Stimulated activated CD8-positive, alpha-beta memory T cell treated with anti-CD3 and anti-CD28 coated beads, Interleukin-4, amount 100 ng/mL, for 48 hours (primary cell): ENCODE measurements at places on chromosomes 7 and 10.

DNA sequence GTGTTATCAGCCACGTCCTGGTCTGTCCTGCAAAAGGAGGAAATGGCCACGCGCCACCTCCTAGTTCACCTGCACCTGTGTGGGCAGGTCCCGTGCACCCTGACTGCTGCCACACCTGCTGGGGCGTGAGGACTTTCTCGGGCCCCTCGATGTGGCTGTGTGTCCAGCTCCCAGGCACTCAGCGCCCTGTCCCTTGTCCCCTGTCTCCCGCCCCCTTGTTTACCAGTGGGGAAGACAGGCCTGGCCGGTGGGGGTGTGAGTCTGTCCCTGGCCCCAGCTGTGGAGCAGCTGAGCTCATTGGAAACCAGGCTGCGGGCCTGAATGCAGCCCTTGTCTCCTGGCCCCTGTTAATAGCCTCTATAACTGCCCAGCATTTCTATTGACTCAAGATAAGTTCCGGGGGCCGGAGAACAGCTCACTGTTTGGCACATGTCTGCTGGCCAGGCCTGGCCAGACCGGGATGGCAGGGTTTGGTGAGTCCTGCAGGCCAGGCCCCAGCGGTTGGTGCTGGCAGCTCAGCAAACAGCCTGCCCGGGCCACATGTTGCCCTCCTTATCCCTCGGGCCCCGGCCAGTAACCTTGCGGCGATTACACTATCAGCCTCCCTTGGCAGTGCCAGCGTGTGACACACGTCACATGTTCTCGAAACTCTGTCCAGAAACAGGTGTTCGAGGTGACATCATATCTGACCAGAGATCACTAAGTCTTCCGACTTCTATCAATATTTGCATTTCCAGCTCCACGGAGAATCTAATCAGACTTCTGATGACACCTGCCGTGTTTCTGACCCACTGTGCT, 52.1 kb downstream of the FOXL3 start:
- DNase-seq = no peak

GRCh38 chr10:116798859-116799258, 50.4 kb upstream of the ENO4 start:
- DNase-seq = no peak

GRCh38 chr7:131189488-131189887, 138.2 kb upstream of the MKLN1 start:
- no peak for DNase-seq

- DNase-seq = no peak
Measured at GRCh38 chr10:99369551-99369950, 40.4 kb downstream of the CNNM1 start.

DNA sequence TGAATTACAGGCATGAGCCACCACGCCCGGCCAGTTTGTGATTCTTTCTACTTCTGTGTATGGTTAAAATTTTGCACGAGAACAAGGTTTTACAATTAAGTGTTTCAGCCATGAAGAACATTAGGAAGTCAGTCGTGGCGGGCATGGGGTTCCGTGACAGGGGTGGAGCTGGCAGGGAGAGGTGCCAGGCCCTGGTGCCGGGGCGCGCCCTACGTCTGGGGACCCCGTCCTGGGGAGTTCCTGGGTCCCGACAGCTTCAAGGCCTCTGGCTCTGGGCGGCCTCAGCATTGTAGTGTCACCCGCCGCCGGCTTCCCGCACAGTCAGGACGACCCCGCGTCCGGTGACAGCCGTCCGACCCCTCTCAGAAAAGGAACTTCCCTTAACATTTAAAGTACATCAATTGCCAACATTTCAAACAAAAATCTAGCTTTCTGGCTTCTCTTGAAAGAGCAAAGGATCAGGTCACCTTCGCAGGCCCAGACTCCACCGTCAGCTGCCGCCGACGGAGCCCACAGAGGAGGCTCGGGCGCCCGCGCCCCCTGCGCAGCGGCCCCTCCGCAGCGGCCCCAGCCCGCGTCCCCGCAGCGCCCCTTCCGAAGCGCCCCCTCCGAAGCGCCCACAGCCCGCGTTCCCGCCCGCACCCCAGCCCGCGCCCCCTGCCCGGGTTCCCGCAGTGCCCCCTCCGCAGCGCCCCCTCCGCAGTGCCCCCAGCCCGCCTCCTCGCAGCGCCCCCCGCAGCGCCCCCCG, 23.2 kb upstream of the MKI67 start:
- DNase-seq = no peak

- no peak for DNase-seq
Measured at GRCh38 chr7:135275971-135276580, 42.4 kb downstream of the STRA8 start.

DNA sequence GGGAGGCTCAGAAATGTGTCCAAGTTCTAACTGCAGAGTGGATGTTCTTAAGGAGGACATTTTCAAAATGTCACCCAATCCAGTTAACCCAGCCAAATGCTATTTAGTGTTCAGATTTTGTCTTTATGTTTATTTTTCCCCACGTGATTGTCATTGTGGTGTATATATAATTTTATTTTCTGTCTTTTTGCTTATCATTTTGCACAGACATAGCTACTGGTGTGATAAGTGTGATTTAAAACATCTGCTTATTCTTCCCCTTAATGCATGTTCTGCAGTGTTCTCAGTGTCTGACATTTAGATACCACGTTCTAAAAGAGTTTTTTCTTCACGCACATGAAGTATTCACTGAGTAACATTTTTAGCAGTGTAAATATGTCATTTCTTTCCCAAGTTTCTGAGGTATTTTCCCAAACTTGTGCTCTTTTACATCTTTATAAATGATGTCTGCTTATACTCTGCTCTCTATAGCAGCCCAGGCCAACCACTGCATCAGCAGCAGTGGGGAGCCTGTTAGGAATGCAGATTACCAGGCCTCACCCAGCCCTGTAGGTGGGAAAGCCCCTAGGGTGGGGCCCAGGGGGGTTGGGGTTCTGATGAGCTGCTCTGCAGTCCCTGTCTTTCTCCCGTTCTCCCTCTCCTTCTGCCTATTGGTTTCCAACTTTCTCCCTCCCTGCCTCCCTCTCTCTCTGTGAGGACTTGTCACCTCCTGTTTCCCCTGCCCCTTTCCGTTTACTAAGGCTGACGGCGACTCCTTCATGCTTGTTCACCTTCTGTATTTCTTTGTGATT, 20.8 kb downstream of the ADCY1 start:
- DNase-seq = no peak

DNA sequence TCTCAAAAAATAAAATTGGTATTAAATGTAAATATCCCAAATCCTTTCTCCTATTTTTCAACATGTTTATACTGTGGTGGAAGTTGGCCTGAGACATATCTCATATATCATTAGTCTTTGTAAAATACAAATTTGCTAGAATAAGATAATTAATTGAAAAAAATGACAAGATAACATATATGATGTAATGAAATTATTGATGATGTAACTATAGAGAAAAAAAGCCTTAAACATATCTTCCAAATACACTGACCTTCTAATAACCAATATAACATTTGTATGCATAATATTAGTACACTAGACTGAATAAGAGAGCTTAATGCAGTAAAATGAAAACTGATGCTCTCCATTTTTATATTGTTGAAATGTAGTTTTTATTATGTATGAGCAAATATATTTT, 104.3 kb downstream of the PRKG1 start:
- DNase-seq = no peak

DNA sequence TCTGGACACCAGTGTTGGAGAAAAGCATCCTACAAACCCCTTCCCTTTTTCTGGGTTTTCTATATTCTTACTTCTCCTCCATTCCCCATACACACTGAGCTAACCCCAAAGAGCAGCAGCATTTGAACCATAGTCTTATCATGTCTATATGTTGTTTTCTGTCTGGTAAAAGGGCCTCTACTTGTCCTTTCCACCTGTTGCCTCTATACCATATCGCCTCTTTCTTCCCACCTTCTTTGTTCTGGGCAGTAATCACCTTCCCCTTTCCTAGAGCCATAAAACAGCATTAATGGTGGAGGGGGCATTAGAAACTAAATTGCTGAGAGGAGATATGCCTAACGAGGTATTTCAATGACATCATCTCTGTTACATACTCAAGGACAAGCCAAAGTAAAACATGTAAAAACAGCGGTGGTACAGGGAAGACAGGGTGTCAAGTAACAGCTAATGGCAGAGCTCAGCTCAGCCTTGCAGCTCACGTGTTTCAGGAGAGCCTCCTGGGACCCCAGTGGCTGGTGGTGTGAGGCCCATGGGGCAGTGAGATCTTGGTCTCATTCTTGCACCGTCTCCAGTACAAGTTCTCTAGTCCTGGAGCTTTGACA, 20.6 kb downstream of the NPY start:
- no peak for DNase-seq

DNA sequence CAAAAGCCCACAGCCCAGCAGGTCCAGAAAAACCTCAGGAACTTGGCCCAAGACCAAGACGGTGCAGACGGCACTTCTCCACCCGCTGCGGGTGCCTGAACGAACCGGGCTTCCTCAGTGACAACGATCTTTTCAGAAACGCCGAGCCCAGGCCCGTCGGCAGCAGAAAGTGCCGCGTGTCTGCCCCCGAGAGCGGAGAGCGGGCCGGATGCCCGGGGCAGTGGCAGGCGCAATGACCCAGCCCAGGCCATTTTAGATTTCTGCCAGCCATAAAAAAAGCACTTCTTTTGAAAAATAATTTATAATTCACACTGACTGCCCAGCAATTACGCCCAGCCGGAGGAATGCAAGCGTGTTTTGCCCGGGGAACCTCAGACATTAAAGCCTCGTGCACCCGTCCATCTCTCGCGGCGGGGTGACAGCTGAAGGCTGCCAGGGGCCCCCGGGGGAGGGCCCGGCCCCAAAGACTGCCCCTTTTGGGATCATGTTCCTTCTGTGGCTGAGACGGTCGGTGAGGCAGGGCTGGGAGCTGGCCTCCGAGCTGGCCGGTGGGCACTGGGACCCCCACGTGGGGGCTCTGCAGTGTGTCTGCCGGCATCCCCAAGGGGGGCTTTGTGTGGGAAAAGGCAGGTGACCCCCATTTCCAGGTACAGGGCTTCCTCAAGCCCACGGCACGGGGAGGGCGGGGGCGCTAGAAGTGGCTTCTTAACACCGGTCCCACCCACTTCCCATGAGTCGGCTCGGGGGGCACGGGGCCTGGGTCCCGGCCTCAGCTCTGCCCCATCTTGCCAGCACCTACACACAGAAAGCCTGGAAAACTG, 71.3 kb upstream of the PDGFA start:
- DNase-seq = no peak

- no peak for DNase-seq
Measured at GRCh38 chr10:44572146-44572545, 187.2 kb upstream of the CXCL12 start.

- DNase-seq = no peak
Measured at GRCh38 chr10:67837541-67838314, at the start of gene DNAJC12. DNAJC12 (minus strand) TSS chr10:67838188; CDS start chr10:67838011, 177 bp downstream.

DNA sequence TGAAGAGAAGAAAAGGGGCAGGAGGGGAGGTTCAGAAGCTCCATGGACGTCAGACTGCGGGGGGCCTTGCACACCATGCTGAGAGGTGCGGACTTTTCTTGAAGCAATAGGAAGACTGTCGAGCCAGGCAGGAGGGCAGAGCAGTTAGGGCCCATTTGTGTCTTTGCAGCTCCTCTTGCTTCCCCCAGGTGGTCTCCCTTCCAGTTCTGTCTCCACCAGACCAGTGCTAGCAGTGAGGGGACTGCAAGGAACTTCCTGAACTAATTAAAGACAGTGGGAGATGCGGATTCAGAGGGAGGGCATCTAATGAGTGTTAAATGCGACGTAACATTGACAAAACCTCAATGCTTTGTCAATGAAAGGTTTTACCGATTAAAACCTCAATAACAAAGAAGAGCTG, 225.4 kb downstream of the USP6NL start:
- DNase-seq = no peak

- no peak for DNase-seq
Measured at GRCh38 chr10:52318822-52319464, 4.9 kb downstream of the DKK1 start.

DNA sequence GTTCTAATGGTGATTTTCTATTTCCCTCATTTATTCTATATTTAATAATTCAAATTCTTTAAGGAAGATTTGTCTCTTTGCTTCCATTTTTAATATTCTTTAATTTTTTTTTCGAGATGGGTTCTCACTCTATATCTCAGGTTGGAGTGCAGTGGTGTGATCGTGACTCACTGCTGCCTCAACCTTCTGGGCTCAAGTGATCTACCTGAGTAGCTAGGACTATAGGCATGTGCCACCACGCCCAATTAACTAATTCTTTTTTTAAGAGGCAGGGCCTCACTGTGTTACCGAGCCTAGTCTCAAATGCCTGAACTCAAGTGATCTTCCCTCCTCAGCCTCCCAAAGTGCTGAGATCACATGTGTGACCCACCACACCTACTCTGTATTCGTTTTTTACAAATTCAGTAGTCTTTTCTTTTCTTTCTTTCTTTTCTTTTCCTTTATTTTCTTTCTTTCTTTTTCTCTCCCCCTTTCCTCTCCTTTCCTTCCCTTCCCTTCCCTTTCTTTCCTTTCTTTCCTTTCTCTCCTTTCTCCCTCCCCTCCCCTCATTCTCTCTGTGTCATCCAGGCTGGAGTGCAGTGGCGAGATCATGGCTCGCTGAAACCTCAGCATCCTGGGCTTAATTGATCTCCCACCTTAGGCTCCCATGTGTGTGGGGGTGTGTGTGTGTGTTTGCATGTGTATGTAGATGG, 323.1 kb downstream of the ADK start:
- DNase-seq = no peak

DNA sequence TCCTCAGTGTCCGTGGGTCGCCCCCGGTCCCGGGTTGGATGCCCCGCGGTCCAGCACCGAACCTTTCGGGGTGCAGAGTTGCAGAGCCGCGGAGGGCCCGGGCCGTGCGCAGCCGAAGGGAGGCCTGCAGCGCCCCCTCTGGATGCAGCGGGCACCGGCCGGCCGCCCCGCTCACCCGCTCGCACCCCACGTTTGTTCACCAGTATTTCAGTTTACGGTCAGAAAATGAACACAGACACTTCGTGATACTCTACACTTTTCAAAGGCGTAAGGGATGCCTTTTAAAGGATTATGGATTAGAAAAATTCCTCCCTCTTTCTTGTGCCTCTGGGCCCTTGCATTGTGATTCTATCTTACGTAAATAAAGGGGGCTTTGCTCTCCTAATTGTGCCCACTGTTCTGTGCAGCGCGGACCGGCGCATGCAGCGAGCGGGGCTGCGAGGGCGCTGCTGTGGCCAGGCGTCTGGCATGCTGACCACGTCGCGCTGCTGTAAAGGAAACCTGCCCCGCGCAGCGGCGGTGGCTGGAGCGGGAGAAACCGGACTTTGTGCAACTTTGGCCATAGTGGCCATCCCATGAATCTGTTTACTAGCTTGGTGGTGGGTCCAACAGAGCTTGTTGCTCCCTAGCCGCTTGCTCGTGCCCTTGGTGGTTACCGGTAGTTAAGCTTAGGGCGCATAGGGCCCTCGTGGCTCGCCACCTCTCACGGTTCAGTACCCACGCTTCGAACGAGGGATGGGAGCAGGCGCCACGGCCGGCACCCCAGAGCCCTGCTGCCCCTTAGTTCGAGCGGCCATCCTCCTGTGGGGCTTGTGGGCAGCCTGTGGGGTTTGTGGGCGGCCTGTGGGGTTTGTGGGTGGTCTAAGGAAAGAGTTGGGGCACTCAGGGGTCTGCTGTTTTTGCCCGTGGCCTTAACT, 739 bp upstream of the MEST start:
- DNase-seq = peak; percentile 65

- no peak for DNase-seq
Measured at GRCh38 chr10:12869427-12869826, 132.1 kb downstream of the CCDC3 start.

GRCh38 chr7:101957744-101958525, 140.5 kb downstream of the CUX1 start:
- DNase-seq = no peak

GRCh38 chr7:87424075-87424474, 51.4 kb downstream of the ABCB4 start:
- no peak for DNase-seq

- no peak for DNase-seq
Measured at GRCh38 chr7:1076184-1077072, 11.5 kb upstream of the GPER1 start.
